ENCODE measurements at places on chromosomes 7 and 10. TPM values are rescaled to one million over a fixed set of nuclear protein-coding genes. Genes with fewer than 3 reads are reported as not detected.

DNA sequence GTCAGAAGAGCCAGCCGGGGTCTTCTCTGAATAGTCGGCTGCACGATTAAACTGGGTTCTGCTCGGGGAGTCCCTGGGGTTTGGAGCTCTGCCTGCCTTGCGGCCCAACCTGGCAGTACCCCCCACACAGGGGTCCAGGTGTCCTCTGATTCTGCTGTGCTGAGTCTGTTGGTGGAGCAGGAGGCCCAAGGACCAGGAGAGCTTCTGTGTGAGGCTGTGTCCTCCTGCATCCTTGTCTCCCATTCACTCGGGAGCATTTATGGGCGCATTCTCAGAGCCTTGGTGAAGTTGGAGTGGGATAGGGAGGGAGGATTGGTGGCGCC, 14.2 kb downstream of the INPP5A start:
- no peaks in the 10 kb centered on the region for H3K36me3 ChIP-seq
- no peaks in the 10 kb centered on the region for H3K4me1 ChIP-seq
- no peak overlapping the region for H3K27ac ChIP-seq
- no peak for DNase-seq
- no peak overlapping the region for H3K4me3 ChIP-seq

DNA sequence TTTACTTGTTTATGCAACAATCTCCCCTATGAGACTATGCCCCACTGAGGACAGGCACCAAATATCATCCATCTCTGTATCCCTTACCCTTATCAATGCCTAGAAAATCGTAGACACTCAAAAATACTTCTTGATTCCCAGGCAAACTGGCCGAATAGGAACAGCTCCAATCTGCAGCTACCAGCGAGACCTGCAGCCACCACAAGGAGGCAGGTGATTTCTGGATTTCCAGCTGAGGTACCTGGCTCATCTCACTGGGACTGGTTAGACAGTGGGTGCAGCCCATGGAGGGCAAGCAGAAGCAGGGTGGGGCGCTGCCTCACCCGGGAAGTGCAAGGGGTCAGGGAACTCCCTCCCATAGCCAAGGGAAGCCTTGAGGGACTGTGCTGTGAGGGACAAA, 10.8 kb upstream of the PPP1R3C start:
- no peak overlapping the region for H3K27ac ChIP-seq
- no peak overlapping the region for H3K4me3 ChIP-seq
- no peaks in the 10 kb centered on the region for H3K4me1 ChIP-seq
- H3K36me3 ChIP-seq = no peaks in the 10 kb centered on the region
- H3K27me3 ChIP-seq = no peaks in the 10 kb centered on the region

- H3K27me3 ChIP-seq = no peaks in the 10 kb centered on the region
- H3K27ac ChIP-seq = no peak overlapping the region
- no peak for DNase-seq
- H3K36me3 ChIP-seq = no peaks in the 10 kb centered on the region
- no peaks in the 10 kb centered on the region for H3K4me1 ChIP-seq
These were observed 250.4 kb downstream of the WDR11 start for GRCh38 chr10:121101561-121101960.

DNA sequence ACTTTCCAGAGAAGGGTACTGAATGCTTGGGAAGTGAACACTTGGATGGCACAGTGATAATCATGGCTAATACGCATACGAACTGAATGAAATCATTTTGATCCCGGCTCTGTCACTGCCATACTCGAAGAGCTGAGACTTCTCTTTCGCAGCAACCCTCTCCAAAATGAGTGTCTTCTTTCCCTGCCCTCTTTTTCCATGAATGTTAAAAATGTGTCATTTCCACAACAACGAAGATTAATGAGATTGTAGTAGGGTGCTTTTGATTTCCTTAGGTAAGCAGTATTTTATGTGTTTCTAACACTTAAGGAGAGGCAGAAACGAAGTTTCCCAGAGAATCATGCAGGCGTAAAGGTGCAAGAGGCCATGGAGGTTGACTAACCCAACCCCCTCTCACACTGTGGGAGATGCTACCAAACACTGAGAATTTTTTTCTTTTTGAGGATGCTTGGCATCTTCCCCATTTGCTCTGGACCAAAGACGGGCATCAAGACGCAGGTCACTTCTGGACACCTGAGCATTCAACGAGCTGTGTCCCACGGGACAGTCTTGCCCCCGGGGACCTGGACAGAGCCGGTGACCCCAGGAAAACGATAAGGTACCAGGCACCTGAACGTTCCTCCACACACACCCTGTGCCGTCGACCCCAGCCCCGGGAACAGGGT, 823 bp downstream of the COPG2 start:
- peaks cover 6% of the 10 kb centered on the region for H3K4me1 ChIP-seq
- no peaks in the 10 kb centered on the region for H3K36me3 ChIP-seq
- no peaks in the 10 kb centered on the region for H3K27me3 ChIP-seq
- H3K27ac ChIP-seq = no peak overlapping the region
- DNase-seq = no peak

The SFTPA1 gene
- total RNA-seq = 8.8 TPM

Measured in colonic mucosa (tissue), 4 donors.